MV-4-11 (cell line): ENCODE measurements at places on chromosomes 13 and 19.

DNA sequence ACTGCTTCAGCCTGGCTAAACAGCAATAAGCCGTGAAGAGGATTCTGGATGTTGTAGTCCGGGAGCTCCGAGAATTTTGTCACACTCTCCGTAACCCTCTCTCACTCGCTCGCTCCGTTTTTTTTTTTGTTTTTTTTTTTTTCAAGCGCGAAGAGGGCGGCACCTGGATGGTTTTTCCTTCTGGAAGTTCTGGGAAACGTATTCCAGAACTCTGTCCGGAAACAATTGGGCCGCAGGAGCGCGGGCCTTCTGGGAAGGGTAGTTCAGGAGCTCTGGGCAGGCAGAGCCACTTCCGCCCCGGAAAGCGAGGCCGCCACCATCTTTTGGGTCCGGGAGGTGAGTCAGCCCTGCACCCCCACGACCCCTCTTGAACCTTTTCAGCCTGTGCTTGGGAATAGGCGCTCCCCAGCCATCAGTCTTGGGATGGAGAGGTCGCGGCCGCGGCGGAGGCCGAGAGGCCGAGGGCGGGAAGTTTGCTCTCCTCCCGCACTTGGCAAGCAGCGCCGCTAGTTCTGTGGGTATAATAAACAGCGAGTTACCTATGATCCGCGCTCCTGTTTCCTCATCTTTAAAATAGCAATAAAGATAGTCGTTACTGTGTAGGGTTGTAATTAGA is at the start of gene ZNF227:
Gene ZNF227 (plus strand): TSS at position 283 of the 616 bp plus-strand sequence. CDS start 5,261 bp downstream, outside the sequence.
- peak; percentile 82 for DNase-seq

GRCh38 chr13:33919120-33919519 is 101.2 kb downstream of the RFC3 start:
- DNase-seq: no peak

DNA sequence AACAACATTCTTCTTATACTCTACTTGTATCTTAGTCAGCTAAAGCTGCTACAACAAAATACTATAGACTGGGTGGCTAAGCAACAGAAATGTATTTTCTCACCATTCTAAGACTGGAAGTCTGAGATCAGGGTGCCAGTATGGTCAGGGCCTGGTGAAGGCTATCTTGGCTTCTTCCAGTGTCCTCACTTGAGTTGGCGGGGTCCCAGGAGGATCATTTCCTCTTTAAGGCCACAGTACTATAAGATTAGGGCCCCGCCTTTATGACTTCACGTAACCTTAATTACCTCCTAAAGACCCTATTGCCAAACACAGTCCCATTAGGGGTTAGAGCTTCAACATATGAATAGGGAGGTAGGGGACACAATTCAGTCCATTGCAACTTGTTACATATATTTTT is 30.7 kb upstream of the DOCK9 start:
- no peak for DNase-seq

DNA sequence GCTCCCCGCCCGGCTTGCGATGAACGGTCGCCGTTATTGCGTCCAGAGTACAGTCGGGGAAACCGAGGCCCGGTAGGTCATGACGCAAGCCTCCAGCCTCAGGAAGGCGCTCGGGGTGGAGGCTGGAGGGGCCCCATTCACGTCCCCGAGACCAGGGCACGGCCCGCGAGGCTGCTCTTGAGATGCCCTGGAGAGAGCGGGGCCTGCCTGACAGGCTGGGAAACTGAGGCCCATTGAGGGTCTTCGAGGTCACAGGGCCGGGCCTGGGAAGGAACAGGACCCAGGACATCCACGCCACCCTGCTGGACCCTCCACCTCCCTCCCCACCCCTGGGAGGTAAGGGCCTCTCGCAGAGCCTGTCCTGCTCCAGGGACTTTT is 367 bp downstream of the NDUFS7 start:
- DNase-seq: no peak

DNA sequence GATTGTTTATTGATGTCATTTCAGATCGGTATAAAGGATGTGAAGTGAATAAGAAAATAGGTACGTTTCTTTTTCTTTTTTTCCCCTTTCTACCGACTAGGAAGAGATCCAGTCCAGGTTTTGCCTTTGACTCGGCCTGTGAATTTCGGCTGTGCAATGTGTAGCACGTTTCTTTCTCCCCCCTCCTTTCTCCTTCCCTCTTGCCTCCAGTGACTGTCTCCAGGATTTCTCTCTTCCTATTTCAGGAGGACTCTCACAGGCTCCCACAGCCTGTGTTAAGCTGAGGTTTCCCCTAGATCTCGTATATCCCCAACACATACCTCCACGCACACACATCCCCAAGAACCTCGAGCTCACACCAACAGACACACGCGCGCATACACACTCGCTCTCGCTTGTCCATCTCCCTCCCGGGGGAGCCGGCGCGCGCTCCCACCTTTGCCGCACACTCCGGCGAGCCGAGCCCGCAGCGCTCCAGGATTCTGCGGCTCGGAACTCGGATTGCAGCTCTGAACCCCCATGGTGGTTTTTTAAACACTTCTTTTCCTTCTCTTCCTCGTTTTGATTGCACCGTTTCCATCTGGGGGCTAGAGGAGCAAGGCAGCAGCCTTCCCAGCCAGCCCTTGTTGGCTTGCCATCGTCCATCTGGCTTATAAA is at the start of gene GPC6:
Gene GPC6 (plus strand): TSS at position 185 of the 657 bp plus-strand sequence.
- no peak for DNase-seq

DNA sequence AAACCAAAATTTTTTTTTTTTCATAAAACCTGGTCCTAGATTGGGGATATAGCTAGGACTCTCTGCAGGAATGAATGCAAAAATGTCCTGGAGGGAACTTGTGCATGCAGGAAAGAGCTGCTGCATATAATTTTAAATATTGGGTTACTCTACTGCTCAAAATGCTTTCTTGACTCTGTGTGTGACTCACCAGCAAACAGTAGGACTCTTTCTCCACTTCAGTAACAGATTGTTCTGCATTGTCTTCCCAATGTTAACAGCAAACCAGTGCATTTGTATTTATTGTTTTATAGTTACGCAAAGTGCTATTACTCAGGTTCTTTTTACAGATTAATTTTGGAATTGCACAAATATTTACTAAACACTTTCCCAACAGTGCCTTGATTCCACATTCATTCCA is 163.7 kb upstream of the KL start:
- DNase-seq: no peak

- peak; percentile 32 for DNase-seq
Observed at GRCh38 chr13:82758044-82758443, 1124.2 kb downstream of the SLITRK1 start.

DNA sequence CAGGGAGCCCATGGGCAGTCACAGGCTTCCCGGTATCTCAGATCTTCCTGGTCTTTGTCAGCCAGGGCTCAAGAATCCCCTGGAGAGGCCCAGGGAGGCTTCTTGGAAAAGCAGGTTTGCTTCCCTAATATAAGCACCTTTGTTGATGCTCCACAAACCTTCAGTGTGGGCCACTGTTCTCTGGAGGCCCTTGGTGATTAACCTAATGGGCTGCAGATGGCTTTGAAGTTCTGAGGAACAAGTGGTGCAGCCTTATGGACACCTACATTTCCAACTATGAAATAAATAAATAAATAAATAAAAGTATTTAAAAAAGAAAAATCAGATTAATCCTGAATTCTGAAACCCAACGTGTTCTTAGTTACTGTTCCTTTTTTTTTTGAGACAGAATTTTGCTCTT is at the start of gene BSPH1:
Gene BSPH1 (minus strand): TSS at position 101 of the 400 bp plus-strand sequence. CDS start 89 bp downstream, at position 12.
- DNase-seq: no peak

- no peak for DNase-seq
Observed at GRCh38 chr19:38506375-38506722, 72.9 kb downstream of the RYR1 start.

DNA sequence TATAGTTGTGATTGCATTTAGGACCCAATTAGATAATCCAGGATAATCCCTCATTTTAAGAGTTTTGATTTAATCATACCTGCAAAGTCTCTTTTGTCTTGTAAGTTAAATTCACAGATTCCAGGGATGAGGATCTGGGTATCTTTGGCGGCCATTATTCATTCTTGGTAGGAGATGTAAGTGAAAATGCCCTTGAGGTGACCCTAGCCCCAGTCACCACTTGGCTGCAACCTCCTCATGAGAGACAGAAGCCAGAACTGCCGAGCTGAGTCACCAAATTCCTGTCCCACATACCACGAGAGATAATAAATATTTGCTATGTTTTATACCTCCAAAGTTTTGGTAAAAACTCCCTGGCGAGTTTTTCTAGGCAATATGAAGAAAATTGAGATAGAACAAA is 389.4 kb downstream of the RFC3 start:
- no peak for DNase-seq

DNA sequence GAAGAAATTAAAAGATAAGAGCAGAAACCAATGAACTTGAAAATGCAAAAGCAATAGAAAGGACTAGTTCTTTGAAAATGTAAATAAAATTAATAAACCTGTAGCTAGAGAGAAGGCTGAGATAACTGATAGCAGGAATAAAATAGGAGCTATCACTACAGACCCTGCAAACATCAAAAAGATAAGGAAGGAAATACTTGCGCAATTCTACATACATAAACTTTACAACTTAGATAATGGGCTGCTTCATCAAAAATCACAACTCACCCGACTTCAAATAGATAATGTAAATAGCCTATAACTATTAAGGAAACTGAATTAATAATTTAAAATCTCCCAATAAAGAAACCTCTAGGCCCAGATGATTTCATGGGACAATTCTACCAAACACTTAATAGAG is 3.5 kb upstream of the ATP4B start:
- no peak for DNase-seq

- DNase-seq: no peak
Observed at GRCh38 chr19:38629568-38629967, 10.6 kb downstream of the EIF3K start.

GRCh38 chr19:16116067-16116466 is 4.4 kb downstream of the RAB8A start:
- no peak for DNase-seq

GRCh38 chr19:47107953-47108746 is 5.4 kb downstream of the ZC3H4 start:
- DNase-seq: no peak

GRCh38 chr19:14333101-14333871 is 48.0 kb upstream of the ADGRE5 start:
- DNase-seq: no peak

- no peak for DNase-seq
Observed at GRCh38 chr13:90438576-90438975, 908.9 kb upstream of the MIR17HG start.
